ENCODE measurements at places on chromosomes 16 and 17.

GRCh38 chr17:81119223-81120148 lies 45.8 kb upstream of the PVALEF start:
- peak; percentile 85 for DNase-seq

GRCh38 chr16:86891631-86892030 lies 313.3 kb downstream of the FOXL1 start:
- no peak for DNase-seq

- no peak for DNase-seq
Observed at GRCh38 chr17:8831234-8831849, 32.2 kb upstream of the MFSD6L start.

GRCh38 chr16:88077328-88078108 lies 126.3 kb downstream of the BANP start:
- peak; percentile 31 for DNase-seq

Data from CD8-positive, alpha-beta memory T cell (primary cell).